B cell (primary cell): ENCODE measurements at places on chromosomes 3 and 15.
A peak's percentile ranks its signal among the peaks of the same experiment; 100 is the strongest.

DNA sequence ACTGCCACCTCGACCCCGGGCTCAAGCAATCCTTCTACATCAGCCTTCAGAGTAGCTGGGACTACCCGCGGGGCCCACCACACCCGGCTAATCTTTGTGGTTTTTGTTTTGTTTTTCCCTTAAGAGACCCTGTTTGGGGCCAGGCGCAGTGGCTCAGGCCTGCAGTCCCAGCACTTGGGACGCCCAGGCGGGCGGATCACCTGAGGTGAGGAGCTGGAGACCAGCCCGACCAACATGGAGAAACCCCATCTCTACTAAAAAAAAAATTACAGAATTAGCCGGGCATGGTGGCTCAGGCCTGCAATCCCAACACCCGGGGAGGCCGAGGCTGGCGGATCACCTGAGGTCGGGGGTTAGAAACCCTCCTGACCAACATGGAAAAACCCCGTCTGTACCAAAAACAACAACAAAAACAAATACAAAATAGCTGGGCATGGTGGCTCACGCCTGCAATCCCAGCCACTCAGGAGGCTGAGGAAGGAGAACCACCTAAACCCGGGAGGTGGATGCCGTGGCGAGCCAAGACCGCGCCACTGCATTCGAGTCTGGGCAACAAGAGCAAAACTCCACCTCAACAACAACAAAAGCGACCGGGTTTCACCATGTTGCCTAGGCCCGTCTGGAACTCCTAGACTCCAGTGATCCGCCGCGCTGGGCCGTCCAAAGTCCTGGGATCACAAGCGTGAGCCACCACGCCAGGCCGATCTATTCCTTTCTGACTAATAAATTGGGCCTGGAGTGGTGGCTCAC is 8.1 kb upstream of the FAN1 start:
- DNase-seq: no peak

DNA sequence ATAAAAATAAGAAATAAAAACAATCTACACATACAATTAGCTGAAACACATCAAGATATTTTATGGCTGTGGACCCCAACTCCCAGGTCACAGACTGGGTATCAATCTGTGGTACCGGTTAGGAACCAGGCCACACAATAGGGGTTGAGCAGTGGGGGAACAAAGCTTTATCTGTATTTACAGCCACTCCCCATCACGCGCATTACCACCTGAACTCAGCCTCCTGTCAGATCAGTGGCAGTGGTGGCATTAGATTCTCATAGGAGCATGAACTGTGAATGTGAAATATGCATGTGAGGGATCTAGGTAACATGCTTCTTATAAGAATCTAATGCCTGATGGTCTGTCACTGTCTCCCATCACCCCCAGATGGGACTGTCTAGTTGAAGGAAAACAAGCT is 17.7 kb upstream of the DNAJC19 start:
- no peak for DNase-seq

- DNase-seq: no peak
Observed at GRCh38 chr3:64575211-64575844, 112.5 kb downstream of the ADAMTS9 start.

GRCh38 chr15:91886878-91887277 is 33.4 kb downstream of the SLCO3A1 start:
- DNase-seq: no peak

- DNase-seq: no peak
Observed at GRCh38 chr3:126306888-126307482, 50.2 kb downstream of the KLF15 start.

DNA sequence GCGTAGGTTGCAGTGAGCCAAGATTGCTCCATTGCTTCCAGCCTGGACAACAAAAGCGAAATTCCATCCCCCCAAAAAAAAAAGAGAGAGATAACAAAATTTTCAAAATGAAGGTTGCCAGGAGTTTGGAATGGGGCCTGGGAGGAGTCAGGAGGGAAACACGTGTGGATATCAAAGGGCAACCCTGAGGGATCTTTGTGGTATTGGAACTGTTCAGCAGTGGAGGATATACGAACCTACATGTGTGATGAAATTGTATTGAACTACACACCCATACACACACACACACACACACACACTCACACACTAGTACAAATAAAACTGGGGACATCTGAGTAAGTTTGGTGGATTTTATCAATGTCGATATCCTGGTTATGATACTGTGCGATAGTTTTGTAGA is 61.8 kb downstream of the RBPMS2 start:
- no peak for DNase-seq

DNA sequence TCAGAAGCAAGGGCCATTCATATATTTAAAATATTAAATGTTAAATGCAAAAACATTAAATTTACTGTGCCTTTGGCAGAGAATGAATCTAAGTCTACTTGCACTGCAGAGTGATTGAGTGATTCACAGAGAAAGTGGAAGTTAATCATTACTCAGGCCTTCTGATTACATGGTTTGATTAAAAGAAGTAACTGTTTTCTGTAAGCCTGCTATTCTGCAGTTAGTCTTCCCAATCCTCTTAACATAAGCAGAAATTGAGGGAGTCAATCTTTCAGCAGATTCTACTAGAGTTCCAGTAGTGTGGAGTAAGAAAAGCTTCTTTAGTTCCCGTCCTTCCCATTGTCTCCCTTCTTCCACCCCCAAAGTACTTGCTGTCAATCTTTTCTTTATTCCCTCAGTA is 1.5 kb downstream of the NLGN1 start:
- no peak for DNase-seq

- DNase-seq: no peak
Observed at GRCh38 chr15:58288592-58288991, 143.2 kb upstream of the LIPC start.

- no peak for DNase-seq
Observed at GRCh38 chr3:155846119-155846518, 8.1 kb downstream of the SLC33A1 start.

DNA sequence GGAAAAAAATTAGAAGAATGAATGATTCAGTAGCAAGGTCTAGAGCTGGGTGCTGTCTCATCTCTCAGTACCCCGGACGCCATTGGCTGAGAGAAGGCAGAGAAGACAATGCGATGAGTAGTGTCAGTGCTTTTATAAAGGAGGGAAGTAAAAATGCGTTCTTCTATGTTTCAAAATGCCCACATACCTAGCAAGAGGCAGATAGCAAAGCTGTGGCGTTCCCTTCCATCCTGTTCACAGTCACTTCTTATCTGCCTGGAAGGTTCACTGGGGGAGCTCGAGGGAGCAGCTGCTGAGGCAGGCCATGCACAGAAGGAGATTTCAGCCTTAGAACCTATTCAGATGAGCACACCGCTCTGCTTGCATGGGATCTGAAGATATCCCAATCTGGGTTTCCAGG is 234.0 kb downstream of the RPLP1 start:
- no peak for DNase-seq

- no peak for DNase-seq
Observed at GRCh38 chr15:100628746-100629145, 26.4 kb downstream of the ASB7 start.

- no peak for DNase-seq
Observed at GRCh38 chr3:172140499-172141391, 101.4 kb downstream of the FNDC3B start.

- DNase-seq: no peak
Observed at GRCh38 chr3:57150113-57150581, 15.0 kb downstream of the IL17RD start.

DNA sequence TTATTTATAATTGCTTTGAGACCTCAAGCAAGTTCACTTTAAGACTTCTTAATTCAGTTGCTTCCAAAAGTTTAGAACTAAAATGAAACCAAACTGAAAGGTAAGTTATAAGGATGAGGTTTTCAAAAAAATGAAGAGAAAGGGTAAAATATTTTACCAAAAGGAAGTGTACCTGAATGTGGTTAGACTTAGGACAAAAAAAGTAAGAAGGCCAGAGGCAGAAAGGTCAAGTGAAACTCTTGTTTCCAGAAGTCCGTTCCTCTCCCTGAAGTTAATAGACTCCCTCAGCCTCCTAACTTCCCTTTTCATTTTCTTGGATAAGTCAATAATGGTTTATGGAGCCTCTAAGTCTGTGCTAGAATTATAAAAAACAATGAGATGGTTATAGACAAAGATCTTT is 16.6 kb downstream of the BTLA start:
- no peak for DNase-seq

- no peak for DNase-seq
Observed at GRCh38 chr3:33153782-33154181, 40.0 kb downstream of the CRTAP start.

- no peak for DNase-seq
Observed at GRCh38 chr3:176174060-176174459, 1023.2 kb downstream of the TBL1XR1 start.

GRCh38 chr3:181358060-181358459 is 353.7 kb upstream of the SOX2 start:
- DNase-seq: no peak

DNA sequence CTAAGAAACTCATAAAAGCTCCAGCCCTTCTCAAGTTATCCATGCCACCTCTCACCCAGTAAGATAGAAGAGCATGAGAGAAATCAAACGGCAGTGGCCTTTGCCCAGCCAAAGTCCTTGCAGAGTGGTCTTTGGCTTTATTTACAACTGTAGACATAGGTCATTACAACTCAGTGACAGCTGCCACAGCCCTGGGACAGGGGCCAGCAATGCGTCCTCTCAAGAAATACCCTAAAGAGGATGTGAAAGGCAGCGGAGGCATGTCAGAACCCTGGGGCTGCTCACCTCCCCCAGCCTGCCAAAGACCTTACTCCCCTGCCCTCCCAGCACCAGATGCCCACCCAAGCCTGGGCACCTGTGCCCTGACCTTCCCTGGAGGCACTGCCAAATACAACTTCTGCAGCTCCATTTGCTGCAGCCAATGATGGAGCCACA is 6.3 kb downstream of the ACAA1 start:
- DNase-seq: no peak

GRCh38 chr15:69609176-69609575 is 156.6 kb downstream of the RPLP1 start:
- DNase-seq: no peak

DNA sequence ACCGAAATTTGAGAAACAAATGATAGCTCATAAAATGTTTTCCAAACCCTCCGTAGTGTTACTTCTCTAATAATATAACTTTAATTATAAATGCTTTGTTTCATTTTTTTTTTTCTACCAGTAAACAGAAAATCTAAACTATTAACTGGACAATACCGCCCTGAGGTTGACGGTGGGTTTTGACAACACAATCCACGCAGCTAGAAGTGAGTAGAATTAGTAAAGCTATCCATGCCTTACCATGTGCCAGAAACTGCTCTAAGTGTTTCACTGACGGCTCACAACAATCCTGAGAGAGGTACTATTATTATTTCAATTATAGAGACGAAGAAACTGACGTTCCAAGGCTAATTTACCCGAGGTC is 410 bp downstream of the NDUFAF1 start:
- no peak for DNase-seq

- no peak for DNase-seq
Observed at GRCh38 chr15:93331545-93332167, 242.6 kb upstream of the RGMA start.

DNA sequence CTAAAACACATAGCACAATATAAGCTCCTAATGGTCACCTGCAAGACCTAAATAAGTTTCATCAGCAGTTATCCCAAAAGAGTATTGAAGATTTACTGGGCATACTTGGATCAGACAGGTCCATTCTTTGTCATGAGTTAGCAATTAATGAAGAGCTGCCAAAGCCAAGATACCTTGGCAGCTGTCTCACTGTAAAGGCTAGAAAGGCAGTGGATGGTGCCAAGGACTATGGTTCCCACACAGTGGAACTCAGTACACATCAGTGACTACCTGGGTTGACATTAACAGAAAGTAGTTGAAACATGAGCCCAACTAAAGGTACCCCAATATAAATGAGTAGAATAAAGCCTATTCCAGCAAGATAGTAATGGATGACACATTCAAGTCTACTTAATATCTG is 41.1 kb upstream of the TMCO5A start:
- no peak for DNase-seq

- DNase-seq: peak; percentile 83
Observed at GRCh38 chr3:32438596-32439344, 47.1 kb downstream of the CMTM7 start.

DNA sequence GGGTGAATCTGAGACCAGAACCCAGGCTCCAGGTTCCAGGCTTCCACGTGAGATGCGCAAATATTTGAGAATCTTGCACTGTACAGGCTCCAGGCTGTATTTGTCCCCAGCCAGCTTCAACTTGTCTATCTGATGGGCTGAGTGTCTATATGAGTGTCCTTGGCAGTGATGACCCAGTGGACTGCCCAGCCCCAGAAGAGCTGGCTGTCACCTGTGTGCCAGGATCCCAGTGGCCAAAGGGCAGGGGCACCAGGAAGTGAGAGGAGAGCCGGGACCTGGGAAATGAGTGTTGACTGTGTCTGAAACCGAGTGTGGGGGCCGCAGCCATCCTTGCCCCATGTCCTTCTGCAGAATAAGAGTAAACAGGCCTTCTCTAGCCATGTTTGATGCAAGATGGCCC is 10.4 kb downstream of the FAH start:
- no peak for DNase-seq

DNA sequence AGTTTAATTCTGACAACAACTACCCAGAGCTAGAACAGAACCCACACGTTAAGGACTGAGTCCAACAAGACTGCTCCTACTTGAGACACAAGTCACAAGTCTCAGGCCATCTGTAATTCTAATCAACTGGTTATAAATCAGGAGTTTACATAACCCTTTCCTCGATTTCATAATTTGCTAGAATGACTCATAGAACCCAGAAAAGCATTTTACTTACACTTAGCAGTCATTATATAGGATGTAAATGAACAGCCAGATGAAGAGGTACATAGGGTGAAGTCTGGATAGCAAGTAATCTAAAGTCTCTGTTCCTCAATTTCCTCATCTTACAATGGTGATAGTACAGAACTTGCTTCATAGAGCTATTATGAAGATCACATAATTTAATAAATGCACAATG is 1018.2 kb downstream of the DIPK2A start:
- no peak for DNase-seq

DNA sequence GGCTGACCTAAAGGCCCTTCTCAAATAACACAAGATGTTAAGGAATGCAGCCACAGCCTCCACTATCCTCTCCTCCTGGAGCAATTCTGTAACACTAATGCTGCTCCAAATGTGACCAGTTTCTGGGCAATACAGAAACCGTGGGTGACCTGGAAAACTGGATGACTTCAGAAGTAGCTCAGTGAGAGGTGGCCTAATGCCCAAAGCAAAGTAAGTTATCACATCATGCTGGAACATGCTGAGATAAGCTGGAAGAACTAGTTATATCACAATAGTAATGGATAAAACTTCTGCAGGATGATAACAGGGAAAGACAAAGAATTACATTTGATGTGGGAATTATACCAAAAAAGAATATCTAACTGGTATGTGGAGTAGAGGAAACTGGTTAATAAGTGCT is 72.0 kb downstream of the DHX30 start:
- no peak for DNase-seq

DNA sequence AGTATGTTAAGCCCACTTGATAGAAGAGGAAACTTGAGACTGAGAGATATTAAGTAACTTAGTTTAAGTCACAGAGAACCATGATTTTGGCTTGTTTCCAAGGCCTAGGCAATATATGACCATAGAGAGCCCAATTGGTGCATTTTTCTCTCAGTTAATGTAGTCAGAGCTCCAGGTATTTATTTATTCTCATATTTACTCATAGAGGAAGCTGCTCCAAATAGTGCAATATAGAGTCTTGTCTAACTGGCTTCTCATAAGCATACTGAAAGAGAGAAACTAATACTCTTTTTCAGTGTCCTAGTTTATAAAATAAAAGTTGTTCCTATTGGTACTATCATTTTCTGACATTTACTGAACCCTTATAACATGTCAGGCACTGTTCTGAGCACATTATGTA is 15.2 kb downstream of the TRNT1 start:
- DNase-seq: no peak

GRCh38 chr15:85276508-85276907 is 103.9 kb upstream of the AKAP13 start:
- no peak for DNase-seq
